ENCODE measurements at places on chromosomes 3 and 15.

DNA sequence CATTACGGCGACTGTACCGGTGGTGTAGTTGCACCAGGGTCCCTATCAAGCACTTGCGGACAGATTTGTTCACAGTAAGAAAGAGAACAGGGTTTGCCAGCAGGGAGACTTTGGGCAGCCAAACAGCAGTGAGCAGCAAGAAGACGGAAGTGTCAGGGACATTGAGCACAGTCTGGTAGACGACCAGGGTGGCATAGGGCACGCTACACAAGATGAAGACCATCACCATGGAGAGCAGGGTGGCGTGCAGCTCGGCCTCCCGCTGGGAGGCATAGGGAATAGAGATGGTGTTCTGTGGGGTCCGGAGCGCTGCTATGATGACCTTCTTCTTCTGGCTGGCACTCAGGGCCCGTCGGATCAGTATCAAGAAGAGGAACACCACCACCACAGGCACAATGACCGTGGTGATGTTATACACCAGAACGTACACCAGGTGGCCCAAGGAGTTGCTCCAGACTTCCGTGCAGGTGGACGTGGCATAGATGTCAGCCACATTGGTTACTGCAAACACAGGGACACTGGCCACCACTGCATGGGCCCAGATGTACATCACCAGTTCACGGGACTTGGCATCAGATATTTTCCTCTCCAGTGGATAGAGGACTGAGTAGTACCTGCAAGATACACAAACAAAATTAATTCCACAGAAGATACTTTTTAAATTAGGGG is 19.1 kb upstream of the FSIP1 start:
- no peak for DNase-seq

GRCh38 chr3:139470199-139470598 is 6.1 kb downstream of the RBP2 start:
- DNase-seq: no peak

GRCh38 chr3:181755959-181756358 is 44.2 kb downstream of the SOX2 start:
- no peak for DNase-seq

DNA sequence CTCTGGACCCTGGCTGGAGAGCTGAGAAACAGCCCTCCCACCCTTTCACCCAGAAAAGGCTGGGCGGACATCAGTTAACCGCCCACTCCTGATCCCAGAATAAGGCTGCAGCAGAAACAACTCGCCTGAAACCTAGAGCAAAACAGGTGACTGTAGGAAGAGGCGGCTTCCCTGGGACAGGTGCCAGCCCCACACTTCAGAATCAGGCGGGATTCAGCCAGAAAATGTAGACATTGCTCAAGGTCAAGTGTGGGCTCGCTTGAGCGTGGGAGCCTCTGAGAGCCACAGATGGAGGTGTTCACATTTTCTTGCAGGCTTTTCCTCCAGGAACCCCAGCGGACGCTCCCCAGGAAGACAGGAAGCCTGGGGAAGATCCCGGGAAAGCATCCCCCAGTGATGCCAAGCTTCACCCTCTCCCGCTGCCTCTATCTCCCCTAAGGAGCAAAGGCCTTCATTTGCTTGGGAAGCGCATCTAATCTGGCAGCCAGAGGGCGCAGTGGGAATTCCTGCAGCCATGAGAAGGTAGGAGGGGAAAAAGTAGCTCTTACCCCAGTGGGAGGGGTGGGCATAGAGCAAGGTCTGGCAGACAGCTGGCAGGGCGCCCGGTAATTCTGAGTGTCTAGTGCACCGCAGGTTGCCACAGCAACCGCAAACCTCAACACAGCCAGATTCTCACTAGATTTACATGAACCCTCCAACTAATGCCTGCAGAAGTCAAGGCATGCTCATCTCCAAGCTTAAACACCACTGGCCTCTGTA is 77.7 kb downstream of the OCA2 start:
- peak; percentile 62 for DNase-seq

DNA sequence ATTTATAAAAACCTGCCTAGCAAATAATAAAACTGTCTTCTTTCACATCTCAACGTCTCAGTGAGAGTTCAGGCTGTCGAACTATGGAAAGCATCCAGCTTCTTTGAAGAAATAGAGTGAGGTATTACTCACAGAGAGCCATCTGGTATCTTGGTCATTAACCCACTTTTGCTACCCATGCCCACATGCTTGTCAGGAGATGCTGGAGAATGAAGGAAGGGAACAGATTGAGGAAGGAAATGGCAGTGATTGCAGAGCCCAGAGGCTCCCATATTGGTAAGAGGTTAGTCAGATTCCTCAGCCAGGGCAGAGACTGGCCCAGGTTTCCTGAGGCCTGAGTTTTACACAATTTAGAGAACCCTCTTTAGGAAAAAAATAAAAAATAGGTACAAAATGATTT is 119.1 kb downstream of the B3GALNT1 start:
- no peak for DNase-seq

GRCh38 chr3:14289590-14290461 is 111.2 kb downstream of the LSM3 start:
- peak; percentile 40 for DNase-seq

GRCh38 chr3:2540115-2540514 is 441.4 kb downstream of the CNTN4 start:
- peak; percentile 66 for DNase-seq

DNA sequence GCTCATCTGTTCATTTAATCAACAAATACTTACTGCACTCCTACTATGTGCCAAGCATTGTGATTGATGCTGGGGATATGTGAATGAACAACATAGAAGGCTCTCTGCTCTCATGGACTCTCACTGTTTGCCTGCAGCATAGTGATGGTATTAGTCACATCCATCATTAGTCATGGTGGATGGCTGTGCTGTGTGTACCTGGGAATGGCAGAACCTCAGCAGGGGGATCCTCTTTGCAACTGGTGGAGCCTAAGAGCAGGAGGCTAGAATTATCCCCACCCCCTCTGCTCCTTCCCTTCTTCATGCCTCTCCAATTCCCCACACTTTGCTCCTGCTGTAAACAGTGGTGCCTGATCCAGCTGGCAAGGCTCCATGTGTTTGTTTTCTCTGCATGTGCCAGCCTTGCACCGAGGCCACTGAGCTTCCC is 20.5 kb downstream of the BOC start:
- DNase-seq: no peak

GRCh38 chr3:144200004-144200403 is 228.4 kb downstream of the DIPK2A start:
- no peak for DNase-seq

GRCh38 chr3:120705884-120706582 is 24.0 kb upstream of the HGD start:
- no peak for DNase-seq

GRCh38 chr3:61858054-61858453 is 296.7 kb downstream of the PTPRG start:
- peak; percentile 2 for DNase-seq

GRCh38 chr15:58568157-58568571 is 136.4 kb downstream of the LIPC start:
- peak; percentile 66 for DNase-seq

DNA sequence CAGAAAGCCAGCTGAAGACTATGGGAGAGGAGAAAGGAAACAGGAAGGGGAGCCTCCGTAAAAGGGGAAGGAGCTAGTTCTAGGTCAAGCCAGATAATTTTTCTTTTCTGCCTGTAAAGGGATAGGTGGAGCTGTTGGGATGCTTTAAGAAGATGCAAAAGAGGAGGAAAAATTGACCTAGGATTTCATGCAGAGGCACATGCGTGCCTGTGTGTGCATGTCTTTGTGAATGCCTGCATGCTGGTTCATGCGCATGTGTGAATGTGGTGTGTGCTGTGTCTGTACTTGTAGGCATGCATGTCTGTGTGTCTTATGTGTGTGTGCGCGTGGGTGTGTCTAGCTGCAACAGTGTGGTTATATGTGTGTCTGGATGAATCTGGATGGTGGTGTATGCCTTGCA is 27.3 kb downstream of the CCDC33 start:
- DNase-seq: peak; percentile 32

GRCh38 chr15:70004826-70005225 is 92.9 kb downstream of the TLE3 start:
- DNase-seq: no peak

GRCh38 chr3:127585163-127585812 is 5.2 kb downstream of the TPRA1 start:
- no peak for DNase-seq

DNA sequence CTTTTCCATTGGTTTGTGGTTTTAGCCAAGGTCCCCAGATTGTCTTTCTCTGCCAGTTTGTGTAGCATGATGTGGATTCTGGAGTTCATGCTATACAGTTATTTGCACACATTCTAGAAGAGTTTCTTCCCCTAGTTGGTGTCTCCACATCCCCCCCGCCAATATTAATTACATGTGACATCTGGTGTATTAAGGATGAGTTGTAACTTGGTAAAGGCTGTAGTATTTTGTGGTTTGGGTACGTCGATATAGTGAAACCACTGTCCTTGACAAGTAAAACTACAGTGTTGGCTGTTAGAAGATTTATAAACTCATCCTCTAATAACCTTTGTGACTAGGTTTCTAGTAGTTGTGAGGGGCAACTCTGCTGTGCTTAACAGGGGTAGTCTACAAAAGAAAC is 23.7 kb upstream of the P4HTM start:
- peak; percentile 49 for DNase-seq

DNA sequence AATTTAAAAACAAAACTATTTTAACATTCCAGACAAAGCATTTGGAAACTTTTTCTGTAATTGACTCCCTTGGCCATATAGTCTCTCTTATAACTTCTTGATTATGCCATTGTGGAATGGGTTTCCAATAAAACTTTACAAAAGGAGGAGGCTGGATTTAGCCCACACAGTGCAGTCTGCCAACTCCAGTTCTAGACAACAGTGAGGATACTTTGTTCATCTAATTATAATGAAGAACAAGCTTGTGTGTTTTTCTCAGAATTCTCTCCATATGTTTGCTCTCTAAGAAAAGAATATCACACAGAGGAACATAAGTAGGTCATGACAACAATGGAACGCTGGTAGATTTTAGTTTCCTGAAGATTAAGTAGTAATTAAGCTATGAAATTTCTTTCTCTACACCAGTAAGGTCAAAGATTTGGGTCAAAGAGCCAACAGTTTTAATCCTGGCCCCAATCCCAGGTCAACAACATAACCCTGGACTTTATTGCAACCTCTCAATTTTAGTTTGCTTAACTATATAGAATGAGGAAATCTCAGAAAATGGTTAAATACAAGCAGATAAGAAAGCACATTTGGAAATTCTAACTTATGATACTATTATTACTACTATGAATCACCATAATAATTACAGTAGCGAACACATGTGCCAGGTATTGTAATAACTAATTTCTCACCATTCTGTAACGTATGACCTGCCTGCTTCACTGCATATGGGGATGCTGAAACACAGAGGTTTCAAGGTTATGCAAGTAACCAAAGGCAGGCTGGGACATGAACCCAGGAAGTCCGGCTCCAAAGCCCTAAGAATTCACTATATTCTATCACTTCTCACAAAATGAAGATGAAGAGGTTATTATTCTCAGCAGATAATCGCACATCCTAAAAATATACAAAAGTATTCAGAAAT is 65.7 kb downstream of the TJP1 start:
- DNase-seq: no peak

DNA sequence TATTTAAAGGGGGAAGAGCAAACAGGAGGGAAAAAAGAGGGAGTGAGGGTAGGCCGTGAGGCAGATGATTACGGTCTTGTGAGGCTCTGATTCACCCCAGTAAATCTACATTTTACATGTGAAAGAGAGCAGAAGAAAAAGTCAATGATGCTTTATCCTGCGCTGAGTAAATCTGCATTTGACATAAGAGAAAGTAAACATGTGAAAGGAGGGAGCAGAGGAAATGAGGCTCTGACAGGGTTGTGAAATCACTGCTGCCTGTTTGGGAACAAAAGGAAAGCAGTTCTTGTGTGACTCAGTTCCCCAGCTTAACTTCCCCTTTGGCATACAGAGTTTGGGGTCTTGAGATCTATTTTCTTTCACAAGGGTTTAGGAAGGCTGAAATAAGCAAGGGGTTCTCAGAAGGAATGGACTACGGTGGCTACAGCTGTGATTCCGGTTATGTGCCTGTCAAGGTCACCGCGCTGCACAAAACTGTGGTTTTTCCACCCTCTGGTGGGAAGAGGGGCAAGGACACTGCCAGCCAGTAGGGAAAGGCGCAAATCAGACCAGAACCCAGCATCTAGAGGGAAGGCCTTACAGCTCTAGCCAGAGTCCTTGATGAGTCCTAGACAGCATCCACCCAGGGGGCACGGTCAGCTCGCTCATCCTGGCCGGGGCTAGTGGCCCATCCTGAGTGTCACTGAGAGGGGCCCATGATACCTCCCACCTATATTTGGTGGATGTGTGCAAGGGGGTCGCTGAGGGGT is 18.9 kb upstream of the HCN4 start:
- no peak for DNase-seq

DNA sequence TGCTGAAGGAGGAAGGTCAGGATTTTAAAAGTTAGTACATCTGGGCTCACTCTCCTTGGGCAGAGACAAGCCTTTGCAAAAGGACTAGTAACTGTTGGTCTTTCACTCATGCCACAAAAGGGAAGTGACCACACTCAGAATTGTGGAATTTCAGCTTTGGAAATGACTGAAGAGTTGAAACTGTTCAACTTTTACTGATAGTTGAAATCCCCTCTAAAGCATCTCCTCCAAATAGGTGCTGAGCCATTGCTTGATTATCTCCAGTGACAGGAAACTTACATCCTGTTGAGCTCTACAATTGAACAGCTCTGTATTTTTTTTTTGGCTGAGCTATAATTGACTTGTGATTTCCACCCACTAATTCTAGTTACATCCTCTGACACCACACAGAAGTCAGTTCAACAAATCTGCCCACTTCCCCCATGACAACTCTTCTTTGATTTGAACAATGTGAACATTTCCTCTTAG is 254.8 kb upstream of the TPRG1 start:
- peak; percentile 96 for DNase-seq

DNA sequence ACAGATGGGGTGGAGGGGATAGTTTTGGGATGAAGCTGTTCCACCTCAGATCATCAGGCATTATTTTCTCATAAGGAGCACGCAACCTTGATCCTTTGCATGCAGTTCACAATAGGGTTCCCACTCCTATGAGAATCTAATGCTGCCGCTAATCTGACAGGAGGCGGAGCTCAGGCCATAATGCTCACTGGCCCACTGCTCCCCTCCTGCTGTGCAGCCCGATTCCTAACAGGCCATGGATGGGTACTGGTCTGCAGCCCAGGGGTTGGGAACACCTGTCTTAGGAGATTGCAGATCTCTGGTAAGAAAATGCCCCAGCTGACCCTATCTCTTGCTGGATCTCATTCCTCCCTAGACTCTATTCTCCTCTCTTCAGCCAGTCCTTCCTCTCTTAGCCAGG is 6.8 kb downstream of the CSTA start:
- DNase-seq: no peak

- no peak for DNase-seq
Observed at GRCh38 chr3:132916096-132916495, 122.1 kb upstream of the TMEM108 start.

Measured in MV-4-11 (cell line).